ENCODE measurements at places on chromosomes 1 and 21.

DNA sequence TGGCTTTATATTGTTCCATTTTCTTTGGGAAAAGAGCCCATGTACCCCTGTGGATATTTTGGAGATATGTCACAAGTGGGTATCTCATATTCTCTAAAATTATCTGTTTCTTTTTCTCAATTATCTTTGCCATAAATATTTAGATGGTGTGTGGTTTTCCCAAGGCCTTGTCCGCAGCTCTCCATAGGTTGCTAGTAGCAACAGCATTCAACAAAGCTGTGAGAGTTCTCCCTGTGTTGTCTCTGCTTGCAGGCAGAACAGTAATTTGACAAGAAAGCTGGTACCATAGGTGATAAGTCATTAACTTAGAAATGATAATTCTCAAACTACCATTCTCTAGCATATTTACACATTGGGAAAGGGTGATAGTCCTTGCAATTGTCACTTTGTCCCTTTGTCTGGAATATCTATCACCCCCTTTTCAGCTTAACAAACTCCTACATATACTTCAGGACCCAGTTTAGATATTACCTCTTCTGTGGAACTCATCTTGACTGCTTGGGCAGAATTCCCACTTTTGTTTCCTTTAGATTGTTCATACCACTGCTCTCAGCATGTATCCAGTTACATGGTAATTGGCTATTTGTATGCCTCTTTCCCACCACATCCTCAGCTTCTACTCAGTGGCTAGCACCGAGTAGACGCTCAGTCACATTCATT is 8.9 kb downstream of the CD101 start:
- no peak for DNase-seq

- DNase-seq = no peak
Observed at GRCh38 chr1:207021139-207021861, 11.3 kb downstream of the C1orf116 start.

DNA sequence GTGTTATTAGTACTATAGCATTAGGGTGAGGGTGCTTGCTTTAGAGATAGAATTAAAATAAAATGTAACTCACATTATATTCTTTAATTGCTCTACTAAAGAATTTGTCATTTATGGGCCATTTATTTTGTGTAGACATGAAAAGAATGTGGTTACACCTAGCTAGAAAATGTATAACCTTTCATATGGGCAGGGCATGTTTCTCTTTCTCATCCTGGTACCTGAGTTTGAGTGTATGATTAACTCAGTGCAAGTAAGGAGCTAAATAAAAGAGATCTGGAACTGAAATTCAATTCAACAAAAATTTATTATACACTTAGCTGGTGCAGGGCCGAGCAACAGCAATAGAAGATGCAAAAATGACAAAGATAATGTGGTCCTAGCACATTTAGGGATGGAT is 47.4 kb downstream of the MAP3K7CL start:
- DNase-seq = no peak

- no peak for DNase-seq
Observed at GRCh38 chr21:44428281-44428960, 26.9 kb upstream of the LRRC3 start.

DNA sequence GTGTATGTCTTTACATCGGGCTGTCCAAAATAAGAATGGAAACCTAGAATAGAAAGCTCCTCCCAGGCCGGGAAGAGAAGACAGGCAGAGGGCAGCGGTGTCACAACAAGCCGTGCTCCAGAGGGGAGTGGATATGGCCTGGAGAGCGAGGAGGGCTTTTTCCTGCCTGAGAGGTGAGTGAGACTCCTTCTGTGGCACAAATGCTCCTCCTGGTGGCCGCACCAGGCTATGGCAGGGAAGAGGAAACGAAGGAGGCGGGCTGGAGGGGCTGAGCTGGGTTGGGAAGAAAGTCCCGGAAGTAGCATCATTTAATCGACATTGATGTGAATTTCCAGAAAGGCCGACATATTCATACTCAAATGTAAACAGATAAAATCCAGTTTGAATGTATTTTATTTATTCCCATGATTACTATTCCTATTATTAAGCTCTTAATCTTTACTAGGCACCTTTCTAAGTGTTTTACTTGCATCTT is 54.7 kb downstream of the MEF2D start:
- DNase-seq = peak; percentile 74

DNA sequence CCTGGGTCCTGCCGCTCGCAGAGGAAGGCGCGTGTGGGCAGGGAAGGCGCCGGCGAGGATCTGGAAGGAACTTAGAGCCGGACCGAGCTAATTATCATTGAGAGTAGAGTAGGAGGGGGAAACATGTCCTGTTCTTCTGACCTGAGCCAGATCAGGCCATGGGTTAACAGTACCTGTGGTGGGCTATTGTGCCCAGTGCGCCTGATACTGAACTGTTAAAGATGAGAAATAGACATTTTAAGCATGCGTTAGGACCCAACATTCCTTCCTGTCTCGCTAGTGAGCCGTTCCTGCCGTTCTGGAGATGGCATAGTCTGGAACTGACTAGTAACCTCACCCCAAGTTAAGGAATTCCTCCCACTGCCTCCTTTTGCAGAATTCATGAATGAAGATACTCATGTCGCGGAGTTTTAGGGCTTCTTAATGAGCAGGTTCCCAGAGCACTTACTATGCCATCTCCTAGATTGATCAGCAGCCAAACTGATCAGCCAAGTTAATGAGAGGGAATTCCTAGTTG is 870 bp downstream of the STRIP1 start:
- no peak for DNase-seq

DNA sequence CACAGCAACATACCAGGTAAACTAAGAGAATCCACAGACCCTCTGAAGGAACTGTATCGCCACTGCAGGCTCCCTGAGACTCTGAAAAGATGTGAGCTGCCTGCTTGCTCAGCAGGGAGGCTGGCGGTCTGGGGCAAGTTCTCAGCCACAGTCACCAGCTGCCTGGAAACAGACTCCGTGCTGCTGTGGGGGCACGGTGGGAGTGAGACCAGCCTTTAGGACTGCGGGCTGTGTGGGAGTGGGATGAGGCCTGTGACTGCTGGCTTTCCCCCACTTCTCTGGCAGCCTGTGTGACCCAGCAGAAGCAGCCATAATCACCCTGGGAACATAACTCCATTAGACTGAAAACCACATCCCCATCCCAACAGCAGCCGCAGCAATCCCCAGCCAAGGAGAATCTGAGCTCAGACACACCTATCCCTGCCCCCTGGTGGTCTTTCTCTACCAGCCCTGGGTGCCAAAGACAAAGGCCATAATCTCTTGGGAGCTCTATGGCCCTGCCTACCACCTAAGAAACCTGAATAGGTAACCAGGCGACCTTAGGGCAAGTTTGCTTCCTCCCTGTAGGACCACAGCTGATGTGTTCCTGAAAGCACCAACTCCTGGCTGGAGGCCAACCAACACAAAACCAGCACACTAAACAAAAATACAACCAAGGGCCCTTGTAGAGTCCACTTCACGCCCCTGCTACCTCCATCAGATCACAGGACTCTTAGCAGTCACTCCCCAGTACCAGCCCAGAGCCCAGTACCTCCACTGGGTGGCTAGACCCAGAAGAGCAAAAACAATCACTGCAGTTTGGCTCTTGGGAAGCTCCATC is 151.5 kb downstream of the SMYD3 start:
- DNase-seq = no peak

GRCh38 chr1:155540000-155540874 is 22.4 kb downstream of the ASH1L start:
- DNase-seq = no peak

DNA sequence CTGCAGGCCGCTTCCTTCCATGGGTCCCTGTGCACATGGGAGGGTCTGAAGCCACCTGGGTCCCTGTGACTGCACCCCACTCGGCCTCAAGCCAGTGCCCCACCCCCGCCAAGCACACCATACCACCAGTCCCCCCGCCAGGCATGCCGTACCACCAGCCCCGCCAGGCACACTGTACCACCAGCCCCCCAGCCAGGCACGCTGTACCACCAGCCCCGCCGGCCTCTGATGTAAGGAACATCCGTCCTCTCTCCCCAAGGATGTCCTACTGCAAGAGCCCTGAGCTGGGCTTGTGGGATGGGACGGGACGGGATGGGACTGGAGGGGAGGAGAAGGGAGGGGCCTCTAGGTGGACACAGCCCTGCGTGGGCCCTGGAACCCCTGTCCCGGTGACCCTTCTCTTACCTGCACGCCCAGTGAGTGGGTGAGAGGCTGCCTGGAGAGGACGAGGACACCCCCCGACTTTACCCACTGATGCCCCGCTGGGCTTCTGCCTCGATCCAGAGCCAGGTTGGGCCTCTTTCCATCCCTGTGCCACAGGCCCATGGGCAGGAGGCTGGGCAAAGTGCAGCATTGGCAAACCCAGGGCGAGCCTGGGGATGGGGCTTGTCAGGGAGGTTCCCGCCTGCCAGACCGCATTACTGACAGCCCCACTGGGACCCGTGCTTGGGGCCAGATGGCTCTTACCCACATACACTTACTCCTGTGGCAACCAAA is 40.8 kb upstream of the COL6A1 start:
- no peak for DNase-seq

Measured in mucosa of gallbladder (tissue), 1 donor.